Activated CD8-positive, alpha-beta T cell treated with anti-CD3 and anti-CD28 coated beads for 36 hours (primary cell): ENCODE measurements at places on chromosomes 2 and 18. TPM values are rescaled to one million over a fixed set of nuclear protein-coding genes. Genes with fewer than 3 reads are reported as not detected.

The KIF1A gene
- 10.2 TPM for total RNA-seq

DNA sequence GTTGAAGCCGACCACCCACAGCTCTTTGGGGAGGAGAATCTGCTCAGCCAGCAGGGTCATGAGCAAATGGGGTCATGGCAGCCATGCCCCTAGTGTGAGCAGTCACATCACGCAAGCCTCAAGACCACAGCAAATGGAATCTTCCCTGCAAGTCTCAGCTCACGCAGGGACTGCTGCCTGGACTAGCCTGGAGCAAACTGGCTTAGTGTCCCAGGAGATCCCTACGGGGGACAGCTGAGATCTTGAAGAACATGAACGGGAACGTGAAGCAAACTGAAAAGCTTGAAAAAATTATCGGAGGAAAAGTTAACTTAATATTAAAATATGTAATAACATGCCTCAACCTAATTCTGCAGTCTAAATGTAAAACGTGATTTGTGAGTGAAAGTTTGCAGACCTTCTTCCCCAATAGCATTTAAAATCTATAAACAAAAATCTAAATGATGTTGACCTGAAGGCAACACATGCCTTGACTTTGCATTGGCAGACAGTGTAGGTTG is 118.4 kb downstream of the FAM124B start:
- peaks cover 13% of the 10 kb centered on the region for H3K27me3 ChIP-seq
- H3K4me1 ChIP-seq: no peaks in the 10 kb centered on the region
- no peak overlapping the region for H3K4me3 ChIP-seq
- DNase-seq: no peak

- H3K4me3 ChIP-seq: no peak overlapping the region
- H3K36me3 ChIP-seq: no peaks in the 10 kb centered on the region
- H3K4me1 ChIP-seq: no peaks in the 10 kb centered on the region
- no peak overlapping the region for H3K27ac ChIP-seq
- no peaks in the 10 kb centered on the region for H3K27me3 ChIP-seq
These were observed 5.3 kb upstream of the CTAGE1 start for GRCh38 chr18:22422909-22423548.

The SCN2A gene
- total RNA-seq: not detected

- no peaks in the 10 kb centered on the region for H3K36me3 ChIP-seq
- no peak for DNase-seq
- no peaks in the 10 kb centered on the region for H3K27me3 ChIP-seq
- H3K4me3 ChIP-seq: no peak overlapping the region
- no peak overlapping the region for H3K27ac ChIP-seq
- H3K4me1 ChIP-seq: no peaks in the 10 kb centered on the region
These were observed 1088.1 kb upstream of the PIK3C3 start for GRCh38 chr18:40866968-40867367.

DNA sequence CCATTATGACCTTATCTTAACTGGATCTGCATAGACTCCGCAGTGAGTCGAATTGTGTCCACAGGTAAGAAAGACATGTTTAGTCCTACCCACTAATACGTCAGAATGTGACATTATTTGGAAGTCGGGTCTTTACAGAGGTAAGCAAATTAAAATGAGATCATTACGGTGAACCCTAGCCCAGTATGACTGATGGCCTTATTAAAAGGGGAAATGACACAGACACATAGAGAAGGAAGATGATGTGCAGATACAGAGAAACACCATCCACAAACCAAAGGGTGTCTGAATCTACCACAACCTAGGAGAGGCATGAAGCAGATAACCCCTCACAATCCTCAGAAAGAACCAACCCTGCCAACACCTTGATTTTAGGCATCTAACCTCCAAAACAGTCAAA is 135.6 kb downstream of the GALNT1 start:
- DNase-seq: no peak
- H3K4me1 ChIP-seq: no peaks in the 10 kb centered on the region
- H3K36me3 ChIP-seq: peaks cover 14% of the 10 kb centered on the region
- H3K4me3 ChIP-seq: no peak overlapping the region
- no peak overlapping the region for H3K27ac ChIP-seq

GRCh38 chr2:127101048-127101611 is 5.8 kb downstream of the BIN1 start:
- H3K36me3 ChIP-seq: no peaks in the 10 kb centered on the region
- no peak overlapping the region for H3K27ac ChIP-seq
- no peak for DNase-seq
- no peaks in the 10 kb centered on the region for H3K4me1 ChIP-seq

GRCh38 chr2:157746234-157746950 is 117.7 kb upstream of the ACVR1C start:
- no peak overlapping the region for H3K4me3 ChIP-seq
- no peak for DNase-seq
- H3K4me1 ChIP-seq: peaks cover 40% of the 10 kb centered on the region
- H3K36me3 ChIP-seq: peaks cover 23% of the 10 kb centered on the region
- no peak overlapping the region for H3K27ac ChIP-seq

- H3K27me3 ChIP-seq: peaks cover 2% of the 10 kb centered on the region
- H3K36me3 ChIP-seq: no peaks in the 10 kb centered on the region
- H3K27ac ChIP-seq: no peak overlapping the region
- H3K4me3 ChIP-seq: no peak overlapping the region
- no peaks in the 10 kb centered on the region for H3K4me1 ChIP-seq
These were observed 550.5 kb downstream of the SPAG16 start for GRCh38 chr2:213834746-213835145.

The MARCO gene
- total RNA-seq: not detected

- no peak overlapping the region for H3K4me3 ChIP-seq
- H3K36me3 ChIP-seq: no peaks in the 10 kb centered on the region
- DNase-seq: no peak
- no peaks in the 10 kb centered on the region for H3K4me1 ChIP-seq
These were observed 227.2 kb upstream of the HS6ST1 start for GRCh38 chr2:128545829-128546228.
